Activated T-cell treated with anti-CD3 and anti-CD28 coated beads, Interleukin-2, amount 50 U/mL, for 48 hours (primary cell): ENCODE measurements at places on chromosomes 1 and 21.
A peak's percentile ranks its signal among the peaks of the same experiment; 100 is the strongest.

DNA sequence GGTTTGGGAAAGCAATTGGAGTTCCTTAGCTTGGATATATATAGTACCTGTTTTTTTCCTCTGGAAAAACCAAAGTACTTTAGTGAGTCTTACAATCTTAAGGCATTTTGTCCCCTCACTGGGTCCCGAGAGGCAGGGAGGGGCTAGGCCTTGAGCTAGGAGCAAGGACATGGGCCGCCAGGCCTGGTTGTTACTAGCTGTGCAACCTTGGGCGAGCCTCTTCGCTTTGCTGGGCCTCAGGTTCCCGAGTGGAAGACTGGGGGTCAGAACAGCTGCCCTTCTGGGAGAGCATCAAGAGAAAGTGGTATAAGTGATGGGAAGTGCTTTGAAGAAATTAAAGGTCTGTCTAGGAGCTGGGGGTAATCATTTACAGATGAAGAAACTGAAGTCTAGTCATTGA is 553.2 kb downstream of the KIF26B start:
- DNase-seq = no peak

DNA sequence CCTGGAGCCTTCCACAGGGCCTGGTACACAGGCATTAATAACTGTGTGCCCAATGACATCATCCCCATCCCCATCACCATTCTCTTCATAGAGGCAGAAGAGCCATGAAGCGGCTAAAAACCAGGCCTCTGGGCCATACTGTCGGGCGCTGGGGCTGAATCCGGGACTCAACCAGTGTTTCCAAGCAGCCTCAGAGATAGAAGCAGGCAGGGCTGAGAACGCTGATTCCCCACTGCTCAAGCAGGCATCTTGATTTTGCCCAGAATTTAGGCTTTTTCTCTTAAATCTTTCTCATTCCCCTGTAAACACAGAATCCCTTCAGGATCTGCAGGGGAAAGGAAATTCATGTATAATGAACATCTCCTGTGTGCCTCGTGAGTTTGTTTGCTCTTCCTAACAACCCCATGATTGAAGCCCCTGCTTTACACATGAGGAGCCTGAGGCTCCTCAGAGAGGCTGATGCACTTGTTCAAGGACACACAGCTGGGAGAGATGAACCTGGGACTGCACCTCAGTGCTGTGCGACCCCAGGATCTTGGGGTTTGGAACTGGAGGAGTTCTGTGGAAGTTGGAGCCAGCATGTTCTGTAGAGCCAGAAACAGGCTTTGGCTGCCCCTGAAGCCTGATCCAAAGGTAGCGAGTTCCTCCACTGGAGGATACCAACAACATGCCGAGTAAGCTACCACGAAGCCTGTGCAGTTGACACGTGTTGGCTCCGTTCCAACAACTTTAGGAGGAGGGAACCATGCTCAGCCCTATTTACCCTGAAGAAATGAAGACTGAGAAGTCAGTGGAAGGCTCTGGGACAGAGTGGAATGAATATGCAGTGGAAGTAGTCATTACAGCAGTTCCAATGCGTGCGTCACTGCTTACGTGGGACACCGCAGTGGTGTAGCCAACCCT is 55.5 kb downstream of the EDN2 start:
- DNase-seq = no peak

- DNase-seq = no peak
These were observed 30.1 kb downstream of the ITPKB start for GRCh38 chr1:226708967-226709396.

GRCh38 chr1:115118611-115119010 is 29.3 kb upstream of the TSPAN2 start:
- no peak for DNase-seq

DNA sequence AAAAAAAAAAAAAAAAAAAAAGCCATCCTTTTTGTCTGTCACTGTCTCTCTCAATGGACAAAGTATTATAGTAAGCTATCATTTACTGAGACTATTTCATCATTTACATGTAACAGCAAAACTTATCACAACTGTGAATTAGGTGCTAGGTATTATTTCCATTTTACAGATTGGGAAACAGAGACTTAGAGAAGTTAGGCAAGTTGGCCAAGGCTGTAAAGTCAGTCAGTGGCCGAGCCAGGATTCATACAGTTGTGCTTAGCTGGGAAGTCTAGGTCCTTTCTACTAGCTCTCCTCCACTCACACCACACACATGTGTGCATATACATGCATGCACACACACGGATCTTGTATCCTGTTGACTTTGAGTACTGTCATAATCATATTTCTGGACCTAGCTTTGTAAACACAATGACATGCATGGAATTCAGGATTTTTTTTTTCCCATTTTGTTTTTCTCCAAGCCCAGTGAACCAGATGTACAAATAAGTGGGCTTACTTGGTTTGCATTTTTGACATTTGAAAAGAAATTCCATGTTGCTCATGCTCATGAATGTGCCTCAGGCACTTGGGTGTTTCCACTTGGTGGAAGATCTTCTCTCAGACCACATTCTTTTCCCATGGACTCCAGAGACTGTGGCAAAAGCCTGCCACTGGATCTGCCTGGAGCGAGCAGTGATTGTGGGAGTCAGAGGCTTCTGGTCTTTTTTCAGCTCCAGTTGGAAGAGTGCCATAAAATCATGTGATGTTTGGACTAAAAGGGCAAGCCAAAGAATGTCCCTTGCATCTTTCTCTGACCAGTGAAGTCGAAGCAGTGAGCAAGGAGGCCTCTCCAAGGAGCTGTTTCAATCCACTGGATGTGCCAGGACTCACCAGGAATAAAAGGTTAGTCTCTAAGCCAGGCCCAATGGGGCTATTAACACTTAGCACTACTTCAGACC is 61.7 kb upstream of the DNAJC6 start:
- DNase-seq = no peak

- no peak for DNase-seq
These were observed 161.6 kb downstream of the LRRC40 start for GRCh38 chr1:70043804-70044203.

GRCh38 chr1:101995984-101996745 is 561 bp downstream of the OLFM3 start:
- DNase-seq = no peak

- no peak for DNase-seq
These were observed 554 bp downstream of the EVA1C start for GRCh38 chr21:32413015-32413504.

GRCh38 chr1:18875107-18875795 is 15.8 kb upstream of the TAS1R2 start:
- DNase-seq = peak; percentile 85

DNA sequence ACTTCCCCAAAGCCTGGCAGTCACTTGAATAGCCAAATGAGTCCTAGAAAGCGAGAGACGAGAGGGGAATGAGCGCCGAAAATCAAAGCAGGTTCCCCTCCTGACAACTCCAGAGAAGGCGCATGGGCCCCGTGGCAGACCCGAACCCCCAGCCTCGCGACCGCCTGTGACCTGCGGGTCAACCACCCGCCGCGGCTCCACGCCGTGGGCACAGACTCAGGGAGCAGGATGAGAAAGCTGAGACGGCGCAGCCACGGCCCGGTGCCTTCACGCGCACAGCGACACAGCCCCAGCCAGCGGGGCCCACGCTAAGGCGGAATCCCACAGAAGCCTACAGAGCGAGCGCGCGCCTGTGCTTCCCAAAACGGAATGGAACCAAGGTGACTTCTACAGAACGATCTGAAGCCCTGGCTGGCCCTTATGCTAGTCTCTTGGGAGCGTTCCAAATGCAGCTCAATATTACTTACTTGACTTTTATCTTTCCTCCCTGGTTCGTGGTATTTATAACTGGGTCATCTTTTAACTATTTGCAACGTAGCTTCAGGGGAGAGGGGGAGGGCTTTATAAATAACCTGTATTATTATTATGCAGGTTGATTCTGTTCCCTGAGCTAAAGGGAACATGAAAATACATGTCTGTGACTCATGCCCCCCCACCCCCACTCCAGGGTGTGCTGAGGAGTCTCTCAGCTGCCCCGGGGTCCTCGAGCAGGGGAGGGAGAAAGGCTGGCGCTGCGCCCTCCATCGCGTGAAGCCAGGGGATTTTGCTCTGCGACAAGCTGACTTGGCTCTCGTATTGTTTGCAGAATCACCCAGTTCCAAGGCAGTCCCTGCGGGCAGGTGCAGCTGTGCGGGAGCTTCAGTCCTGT is 1.7 kb downstream of the TSPEAR start:
- peak; percentile 29 for DNase-seq

DNA sequence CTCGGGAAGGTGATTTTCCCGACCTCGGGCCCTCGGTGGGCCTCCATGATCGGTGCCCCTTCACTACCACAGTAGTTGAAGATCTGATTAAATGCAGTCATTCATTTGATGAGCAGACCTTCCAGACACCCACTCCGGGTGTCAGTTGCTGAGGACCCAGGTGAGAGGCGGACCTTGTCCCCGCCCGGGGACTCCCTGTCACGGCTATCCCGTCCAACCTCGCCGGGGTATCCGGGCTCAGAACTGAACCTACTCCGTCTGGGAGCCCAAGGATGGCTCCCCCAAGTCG is 22.6 kb downstream of the RNU1-3 start:
- DNase-seq = no peak

DNA sequence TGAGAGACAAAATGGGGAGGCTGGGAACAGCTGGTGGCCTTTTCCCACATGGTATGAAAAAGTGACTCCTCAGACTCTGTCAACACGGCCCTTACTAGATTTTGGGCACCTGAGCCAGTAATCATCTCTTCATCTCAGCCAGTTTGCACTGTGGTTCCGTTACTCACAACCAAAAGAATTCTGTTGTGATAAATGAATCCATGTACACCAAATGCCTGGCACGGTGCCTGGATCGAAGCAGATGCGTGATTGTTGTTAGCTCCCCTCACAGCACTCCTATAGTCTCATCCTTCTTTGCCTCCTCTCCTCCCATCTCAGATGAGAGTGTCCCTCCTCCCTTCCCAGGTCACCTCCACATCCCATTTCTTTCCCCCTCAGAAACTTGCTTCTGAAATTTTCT is 57.9 kb upstream of the GJB5 start:
- no peak for DNase-seq

- no peak for DNase-seq
These were observed 51.7 kb downstream of the SWT1 start for GRCh38 chr1:185208626-185209180.

GRCh38 chr1:56526571-56527174 is 52.7 kb downstream of the PLPP3 start:
- no peak for DNase-seq

DNA sequence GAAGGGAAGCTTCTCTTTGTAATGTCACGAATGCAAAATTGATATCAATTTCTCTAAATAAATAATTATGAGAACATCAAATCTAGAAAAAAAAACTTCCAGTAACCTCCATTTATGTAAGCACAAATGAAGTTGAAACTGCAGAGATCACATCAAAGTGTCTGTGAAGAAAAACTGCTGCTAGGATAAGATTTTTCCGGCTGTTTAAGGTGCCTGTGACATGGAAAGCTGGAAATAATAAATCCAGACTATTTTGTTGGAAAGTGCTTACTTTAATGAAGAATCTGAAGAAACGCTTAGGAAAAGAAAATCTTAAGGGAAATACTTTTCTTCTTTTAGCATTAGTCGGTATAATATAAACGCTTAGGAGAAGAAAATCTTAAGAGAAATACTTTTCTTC is 57.0 kb downstream of the CHRM3 start:
- no peak for DNase-seq

DNA sequence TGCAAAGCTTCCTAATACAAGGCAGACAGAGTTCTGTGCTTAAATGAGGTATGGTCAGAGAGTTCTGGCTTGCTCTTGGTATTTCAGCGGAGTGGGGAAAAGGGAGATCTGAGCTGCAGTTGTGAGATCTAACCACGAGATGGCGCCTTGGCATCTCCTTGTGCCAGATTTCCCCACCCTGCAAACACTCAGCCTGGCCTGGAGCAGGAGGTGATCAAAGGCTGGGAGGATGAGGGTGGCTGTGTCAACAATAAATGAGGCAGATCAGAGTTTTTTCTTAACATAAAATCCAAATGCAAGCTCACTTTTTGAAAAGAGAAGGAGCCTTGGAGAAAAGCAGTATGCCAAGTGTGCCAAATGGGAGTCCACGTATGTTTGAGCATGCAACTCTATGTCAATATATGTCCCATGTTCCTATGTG is 4.1 kb upstream of the TFAP2E start:
- DNase-seq = peak; percentile 70

DNA sequence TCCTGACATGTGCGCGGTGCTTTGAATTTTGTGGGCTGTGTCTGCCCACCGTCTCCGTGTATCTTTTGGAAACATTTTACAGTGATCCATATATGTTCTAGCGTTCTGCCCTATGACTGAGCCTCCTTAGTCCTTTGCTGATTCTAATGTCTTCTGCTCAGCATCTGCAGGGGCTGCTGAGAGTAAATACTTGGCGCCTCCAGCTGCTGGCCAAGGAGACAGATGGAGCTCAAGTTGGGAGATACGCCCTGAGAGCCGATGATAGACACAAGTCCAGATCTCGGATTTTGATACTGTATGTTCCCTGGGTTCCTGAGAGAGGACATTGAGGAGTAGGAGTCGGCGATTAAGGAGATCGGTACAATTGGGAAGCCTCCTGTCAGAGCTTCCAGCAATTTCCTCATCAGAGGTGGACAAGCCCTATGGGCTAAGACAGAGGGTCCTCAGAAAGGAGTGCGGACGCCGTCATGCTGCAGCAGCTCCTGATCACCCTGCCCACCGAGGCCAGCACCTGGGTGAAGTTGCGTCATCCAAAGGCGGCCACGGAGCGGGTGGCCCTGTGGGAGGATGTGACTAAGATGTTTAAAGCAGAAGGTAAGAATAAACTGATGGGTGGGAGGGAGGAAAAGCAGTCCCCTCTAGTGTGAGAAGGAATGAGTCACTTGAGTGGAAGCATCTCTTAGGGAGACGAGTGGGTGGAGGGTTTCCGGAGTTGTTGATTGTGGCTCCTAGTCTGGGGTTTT is 390 bp downstream of the ZFP69B start:
- peak; percentile 89 for DNase-seq

DNA sequence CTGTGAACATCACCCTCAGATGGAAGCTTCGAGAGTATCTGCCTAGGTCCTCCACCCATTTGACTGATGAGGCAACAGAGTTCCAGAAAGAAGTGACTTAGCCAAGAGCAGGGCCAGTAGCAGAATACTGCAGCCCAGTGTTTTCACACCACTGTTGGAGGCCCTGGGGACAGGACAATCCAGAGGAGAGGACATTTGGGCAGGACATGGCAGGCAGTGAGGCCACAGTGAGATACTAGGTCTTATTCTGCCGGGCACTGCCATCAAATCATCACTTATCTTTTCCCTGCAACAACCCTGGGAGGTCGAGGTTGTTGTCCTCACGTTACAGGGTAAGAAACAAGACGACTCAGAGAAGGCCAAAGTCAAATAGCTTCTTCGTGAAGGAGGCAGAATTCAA is 5.5 kb upstream of the FOXO6 start:
- no peak for DNase-seq
